ENCODE measurements at places on chromosomes 2 and 18.

DNA sequence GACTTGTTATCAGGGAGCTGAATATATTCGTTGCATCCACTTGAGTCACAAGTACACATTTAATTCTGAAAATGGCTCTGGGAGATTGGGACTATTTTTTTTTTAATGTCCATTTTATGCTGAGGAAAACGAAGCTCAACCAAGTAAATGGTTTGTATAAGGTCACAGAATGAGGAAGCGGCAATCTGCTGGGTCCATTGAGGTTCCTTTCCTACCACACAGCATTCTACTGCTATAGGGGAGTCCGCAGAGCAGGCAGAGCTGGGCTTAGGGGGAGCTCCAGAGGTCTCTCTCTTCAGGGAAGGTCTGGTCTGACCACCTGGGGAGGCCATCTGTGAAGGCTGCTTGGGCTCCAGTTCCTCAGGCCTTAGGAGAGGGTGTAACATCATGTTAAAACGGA lies 77.9 kb downstream of the MCFD2 start:
- H3K27me3 ChIP-seq, result no peaks in the 10 kb centered on the region
- H3K36me3 ChIP-seq, result no peaks in the 10 kb centered on the region
- DNase-seq, result no peak
- H3K27ac ChIP-seq, result no peak overlapping the region
- no peaks in the 10 kb centered on the region for H3K4me1 ChIP-seq

GRCh38 chr2:168371273-168372019 lies 84.6 kb upstream of the CERS6 start:
- no peaks in the 10 kb centered on the region for H3K36me3 ChIP-seq
- no peak overlapping the region for H3K27ac ChIP-seq
- no peaks in the 10 kb centered on the region for H3K27me3 ChIP-seq
- H3K4me1 ChIP-seq, result no peaks in the 10 kb centered on the region
- no peak for DNase-seq

- no peak for DNase-seq
- H3K4me1 ChIP-seq, result no peaks in the 10 kb centered on the region
- H3K27me3 ChIP-seq, result no peaks in the 10 kb centered on the region
- no peaks in the 10 kb centered on the region for H3K36me3 ChIP-seq
- no peak overlapping the region for H3K27ac ChIP-seq
Observed at GRCh38 chr2:225340923-225341322, 58.6 kb upstream of the NYAP2 start.

DNA sequence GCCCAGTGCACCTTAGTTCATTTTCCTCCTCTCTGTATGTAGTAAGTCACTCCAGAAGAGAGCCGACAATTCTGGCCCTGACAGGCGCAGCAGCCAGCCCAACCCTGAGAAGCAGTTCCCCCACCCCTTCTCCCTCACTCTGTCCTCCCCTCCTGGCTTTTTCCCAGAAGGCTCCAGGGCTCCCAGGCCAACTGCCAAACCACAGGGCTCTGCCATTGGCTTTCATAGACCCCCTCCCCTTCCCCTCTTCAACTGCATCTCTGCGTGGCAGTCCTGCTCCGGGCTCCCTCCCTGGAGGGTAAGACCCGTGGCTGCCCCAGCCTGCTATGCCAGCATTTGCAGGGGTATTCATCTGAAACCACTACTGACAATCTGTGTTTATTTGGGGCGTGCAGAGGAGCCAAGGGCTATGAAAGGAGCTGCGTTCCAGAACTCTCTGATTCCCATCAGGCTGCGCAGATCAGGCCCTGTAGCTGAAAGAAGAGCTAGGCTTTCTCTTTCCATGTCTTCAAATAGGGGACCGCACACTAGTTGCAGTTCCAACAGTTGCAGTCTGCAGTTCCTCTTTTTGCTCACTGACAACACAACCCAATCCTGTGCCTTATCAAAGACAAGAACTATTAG lies 388.6 kb upstream of the TNP1 start:
- H3K27ac ChIP-seq, result no peak overlapping the region
- no peaks in the 10 kb centered on the region for H3K36me3 ChIP-seq
- no peaks in the 10 kb centered on the region for H3K4me1 ChIP-seq
- no peaks in the 10 kb centered on the region for H3K27me3 ChIP-seq
- no peak overlapping the region for H3K4me3 ChIP-seq

DNA sequence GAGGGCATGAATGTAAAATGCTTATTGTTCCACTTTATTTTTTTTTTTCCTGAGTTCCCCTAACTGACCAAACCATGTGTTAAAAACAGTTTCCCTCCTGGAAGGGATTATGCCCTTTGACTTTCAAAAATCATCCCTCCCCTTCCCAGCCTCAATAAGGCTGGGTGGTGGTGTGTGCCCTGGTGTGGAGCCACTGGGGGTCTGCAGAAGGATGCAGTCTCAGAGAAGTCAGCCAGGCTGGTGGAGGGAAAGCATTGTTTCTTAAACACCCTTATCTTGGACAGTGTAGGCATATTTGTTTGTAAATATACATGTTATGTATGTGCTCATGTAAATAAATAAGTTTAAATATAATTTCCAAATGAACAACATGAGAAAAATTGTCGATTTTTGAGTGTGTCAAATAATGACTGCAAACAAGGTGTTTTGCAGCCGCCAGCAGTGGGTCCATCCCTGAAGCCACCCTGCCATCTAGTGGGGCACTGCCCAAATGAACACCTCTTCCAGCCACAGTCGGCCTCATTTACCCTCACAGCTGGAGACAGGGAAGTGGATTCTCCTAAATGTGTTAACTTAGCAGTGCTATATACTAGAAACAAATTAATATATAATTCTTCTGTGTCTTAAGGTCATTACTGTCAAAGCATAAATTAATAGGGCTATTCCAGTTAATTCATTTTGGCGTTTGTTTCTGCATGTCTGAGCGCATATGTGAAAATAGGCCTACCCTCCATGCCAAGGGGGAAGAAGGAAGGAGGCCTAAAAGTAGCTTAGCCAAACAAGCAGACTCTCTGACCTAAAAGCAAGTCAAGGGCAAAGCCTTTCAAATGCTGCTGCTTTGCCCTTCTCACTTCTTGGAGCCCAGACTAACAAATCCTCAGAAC lies 209.6 kb upstream of the PIK3C3 start:
- no peaks in the 10 kb centered on the region for H3K36me3 ChIP-seq
- no peaks in the 10 kb centered on the region for H3K4me1 ChIP-seq
- H3K27ac ChIP-seq, result no peak overlapping the region
- DNase-seq, result no peak
